ENCODE measurements at places on chromosomes 4 and X.

DNA sequence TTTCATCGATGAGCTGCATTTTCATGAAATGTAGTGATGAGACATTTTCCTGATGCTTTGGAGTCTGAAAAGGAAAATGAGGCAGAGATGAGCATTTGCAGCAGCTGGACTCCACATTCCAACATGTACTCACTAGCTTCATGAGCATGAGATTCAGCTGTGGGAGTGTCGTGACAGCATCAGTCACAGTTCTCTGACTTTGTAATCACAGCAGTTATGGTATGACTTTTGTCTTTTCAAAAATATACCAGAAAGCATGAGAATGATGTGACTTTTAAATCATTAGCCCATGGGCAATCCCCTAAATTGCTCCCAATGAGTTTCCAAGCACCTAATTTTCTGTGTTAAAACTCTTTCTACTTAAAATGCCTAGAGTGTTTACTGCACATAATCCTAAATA, 18.3 kb upstream of the MSL3 start:
- peaks cover 45% of the 10 kb centered on the region for H3K27me3 ChIP-seq
- no peak for DNase-seq
- peaks cover 3% of the 10 kb centered on the region for H3K4me1 ChIP-seq

GRCh38 chrX:9151772-9152307, 117.9 kb upstream of the FAM9B start:
- peaks cover 6% of the 10 kb centered on the region for H3K27me3 ChIP-seq
- peaks cover 2% of the 10 kb centered on the region for H3K36me3 ChIP-seq
- peaks cover 13% of the 10 kb centered on the region for H3K4me1 ChIP-seq
- H3K4me3 ChIP-seq = no peak overlapping the region
- DNase-seq = no peak

DNA sequence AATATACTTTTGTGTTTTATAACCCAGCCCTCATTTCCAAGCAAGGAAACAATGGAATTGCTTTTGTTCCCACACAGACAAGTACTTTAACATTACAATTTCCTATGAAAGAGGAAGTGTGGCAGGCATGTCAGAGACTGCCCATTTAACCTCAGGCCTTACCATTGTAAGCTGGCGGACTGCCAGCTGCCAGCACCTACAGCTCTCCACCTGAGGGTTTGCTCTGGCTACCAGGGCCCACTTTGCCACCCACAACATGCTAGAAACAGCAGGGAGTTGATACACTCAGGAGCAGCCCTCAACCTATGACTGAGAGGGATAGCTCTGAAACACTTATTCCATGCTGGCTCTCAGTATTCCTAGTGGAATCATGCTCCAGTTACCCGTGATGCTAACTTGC, 152.3 kb upstream of the PRDX4 start:
- no peaks in the 10 kb centered on the region for H3K36me3 ChIP-seq
- H3K4me3 ChIP-seq = no peak overlapping the region
- peaks cover 16% of the 10 kb centered on the region for H3K27me3 ChIP-seq
- no peaks in the 10 kb centered on the region for H3K4me1 ChIP-seq

DNA sequence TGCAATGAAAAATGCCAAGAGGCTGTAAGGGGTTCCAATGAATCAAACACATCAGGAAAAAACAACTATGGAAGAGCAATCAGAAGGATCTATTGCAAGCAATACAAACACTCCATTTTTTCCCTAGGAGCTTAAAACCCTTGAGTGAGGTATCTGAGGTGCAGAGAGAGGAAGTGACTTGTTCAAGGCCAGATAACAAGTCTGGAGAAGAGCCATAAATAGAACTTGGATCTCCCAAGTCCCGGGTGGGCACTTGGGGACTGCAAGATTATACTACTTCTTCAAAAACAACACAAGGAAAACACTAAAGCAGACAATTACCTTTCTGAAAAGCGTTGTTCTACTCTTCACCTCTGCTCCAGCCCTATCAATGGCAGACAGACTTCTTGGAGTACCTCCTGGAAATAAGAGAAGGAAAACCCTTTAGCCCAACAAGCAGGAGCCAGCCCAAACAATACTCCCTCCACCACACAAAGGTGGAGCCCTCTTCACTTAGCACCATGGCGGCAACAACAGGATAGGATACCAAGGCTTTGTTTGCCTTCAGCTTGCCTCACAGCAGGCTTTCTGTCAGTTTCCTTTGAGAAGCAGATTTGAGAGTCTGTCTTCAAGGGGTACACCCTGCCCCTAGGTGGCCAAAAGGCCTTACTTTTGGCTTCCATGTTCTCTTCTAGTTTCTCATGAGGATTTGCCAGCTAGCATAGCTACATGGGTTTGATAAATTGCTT, 26.0 kb downstream of the AIFM1 start:
- peaks cover 63% of the 10 kb centered on the region for H3K36me3 ChIP-seq
- peaks cover 15% of the 10 kb centered on the region for H3K27me3 ChIP-seq
- no peaks in the 10 kb centered on the region for H3K4me1 ChIP-seq
- no peak overlapping the region for H3K4me3 ChIP-seq
- no peak overlapping the region for H3K27ac ChIP-seq

- no peak overlapping the region for H3K4me3 ChIP-seq
- H3K36me3 ChIP-seq = no peaks in the 10 kb centered on the region
- H3K4me1 ChIP-seq = no peaks in the 10 kb centered on the region
- no peak for DNase-seq
- H3K27ac ChIP-seq = no peak overlapping the region
- no peaks in the 10 kb centered on the region for H3K27me3 ChIP-seq
These were observed 2759.2 kb downstream of the ARAP2 start for GRCh38 chr4:33485111-33485510.

DNA sequence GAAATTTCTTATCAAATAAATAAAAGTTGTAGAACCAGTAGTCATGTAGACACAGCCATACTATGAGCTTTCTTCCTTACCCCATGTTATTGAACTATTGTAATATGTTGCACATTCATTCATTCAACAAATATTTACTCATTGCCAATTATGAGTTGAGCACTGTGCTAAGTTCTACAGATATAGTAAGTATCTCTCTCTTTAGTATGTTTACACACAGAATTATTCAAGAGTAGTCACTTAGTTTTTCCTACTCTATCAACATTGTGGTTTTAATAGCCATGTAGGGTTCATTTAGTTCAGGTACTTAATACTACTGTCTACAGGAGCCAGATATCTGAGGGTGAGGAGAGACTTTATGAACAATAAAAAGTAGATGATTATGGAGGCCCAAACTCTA, 86.2 kb downstream of the TEX13A start:
- no peaks in the 10 kb centered on the region for H3K36me3 ChIP-seq
- no peaks in the 10 kb centered on the region for H3K4me1 ChIP-seq
- peaks cover 12% of the 10 kb centered on the region for H3K27me3 ChIP-seq
- no peak overlapping the region for H3K4me3 ChIP-seq
- H3K27ac ChIP-seq = no peak overlapping the region

- DNase-seq = no peak
- H3K4me1 ChIP-seq = peaks cover 32% of the 10 kb centered on the region
- peaks cover 85% of the 10 kb centered on the region for H3K36me3 ChIP-seq
- peak overlapping the region; percentile 50 for H3K27ac ChIP-seq
- H3K4me3 ChIP-seq = no peak overlapping the region
- H3K27me3 ChIP-seq = peaks cover 9% of the 10 kb centered on the region
These were observed 18.0 kb downstream of the TRAPPC2 start for GRCh38 chrX:13716455-13716854.

DNA sequence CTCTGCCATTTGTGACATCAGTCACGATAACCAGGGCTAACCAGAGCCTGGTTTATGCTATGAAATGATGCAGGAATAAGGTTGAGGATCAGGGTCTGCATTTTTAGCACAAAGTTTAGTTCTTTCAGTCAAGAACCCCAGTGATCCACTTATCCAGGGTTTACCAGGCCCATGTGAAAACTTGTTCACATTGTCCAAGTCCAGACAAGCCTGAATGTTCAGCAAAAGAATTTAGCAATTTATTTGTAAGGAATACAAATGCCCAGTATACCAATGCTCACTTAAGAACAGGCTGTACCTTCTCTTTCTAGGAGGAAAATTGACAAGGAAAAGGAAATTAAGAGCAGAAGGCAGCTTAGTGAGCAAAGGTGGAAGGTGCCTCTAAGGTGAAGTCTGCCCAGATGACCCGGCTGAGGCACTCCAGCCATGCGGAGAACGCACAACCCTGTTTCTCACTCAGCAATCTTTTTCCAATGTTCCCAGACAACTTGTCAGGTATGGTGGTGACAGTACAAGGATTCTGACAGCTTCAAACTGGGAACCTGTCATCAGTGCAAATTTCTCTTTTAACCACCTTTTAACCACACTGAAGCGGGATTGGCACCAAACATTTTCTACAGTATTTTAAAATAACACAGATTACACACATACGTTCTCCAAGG, 54.0 kb downstream of the TBC1D9 start:
- no peak overlapping the region for H3K4me3 ChIP-seq
- no peaks in the 10 kb centered on the region for H3K27me3 ChIP-seq
- no peak for DNase-seq
- H3K27ac ChIP-seq = no peak overlapping the region
- no peaks in the 10 kb centered on the region for H3K4me1 ChIP-seq
- no peaks in the 10 kb centered on the region for H3K36me3 ChIP-seq

DNA sequence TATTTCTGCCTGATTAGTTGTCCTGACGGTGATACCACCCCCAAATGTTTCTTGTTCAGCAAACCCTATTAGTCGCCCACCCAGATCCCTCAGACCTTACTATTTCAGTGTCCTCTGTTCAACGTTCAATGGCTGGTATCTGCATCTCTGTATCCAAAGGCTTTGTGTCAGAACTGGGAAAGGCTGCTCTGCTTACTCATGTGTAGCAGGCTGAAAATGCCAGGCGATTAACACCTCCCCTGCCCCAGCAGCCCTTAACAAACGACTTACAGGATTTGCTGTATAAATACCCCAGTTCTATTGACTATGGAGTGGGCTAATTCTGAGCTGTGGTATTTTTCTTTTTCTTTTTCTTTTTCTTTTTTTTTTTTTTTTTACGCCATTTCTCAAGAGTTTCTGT, 415.0 kb downstream of the ZNF674 start:
- no peaks in the 10 kb centered on the region for H3K36me3 ChIP-seq
- peaks cover 2% of the 10 kb centered on the region for H3K4me1 ChIP-seq
- no peak overlapping the region for H3K4me3 ChIP-seq

DNA sequence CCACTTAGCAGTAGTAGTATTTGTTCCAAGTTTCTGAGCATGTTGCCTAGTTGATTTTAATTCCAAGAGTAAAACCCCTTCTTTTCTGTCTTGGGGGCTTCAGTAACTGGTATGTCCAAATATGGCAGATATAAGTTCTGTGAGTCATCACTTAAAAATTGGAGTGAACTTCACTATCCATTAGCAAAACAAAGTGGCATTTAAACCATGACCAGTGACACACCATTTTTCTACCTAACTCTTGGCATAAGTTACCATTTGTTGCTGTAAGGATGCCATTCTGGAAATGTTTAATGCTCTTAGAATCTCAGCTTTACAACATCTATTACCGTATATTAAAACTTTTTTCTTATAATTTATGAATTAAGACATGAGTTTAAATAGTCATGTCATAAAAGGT, 102.0 kb downstream of the CBR4 start:
- H3K4me1 ChIP-seq = no peaks in the 10 kb centered on the region
- no peak overlapping the region for H3K27ac ChIP-seq
- H3K36me3 ChIP-seq = no peaks in the 10 kb centered on the region
- H3K27me3 ChIP-seq = no peaks in the 10 kb centered on the region

GRCh38 chrX:2846992-2847391, 18.3 kb downstream of the GYG2 start:
- DNase-seq = no peak
- peaks cover 12% of the 10 kb centered on the region for H3K27me3 ChIP-seq
- H3K4me1 ChIP-seq = no peaks in the 10 kb centered on the region
- no peak overlapping the region for H3K4me3 ChIP-seq

DNA sequence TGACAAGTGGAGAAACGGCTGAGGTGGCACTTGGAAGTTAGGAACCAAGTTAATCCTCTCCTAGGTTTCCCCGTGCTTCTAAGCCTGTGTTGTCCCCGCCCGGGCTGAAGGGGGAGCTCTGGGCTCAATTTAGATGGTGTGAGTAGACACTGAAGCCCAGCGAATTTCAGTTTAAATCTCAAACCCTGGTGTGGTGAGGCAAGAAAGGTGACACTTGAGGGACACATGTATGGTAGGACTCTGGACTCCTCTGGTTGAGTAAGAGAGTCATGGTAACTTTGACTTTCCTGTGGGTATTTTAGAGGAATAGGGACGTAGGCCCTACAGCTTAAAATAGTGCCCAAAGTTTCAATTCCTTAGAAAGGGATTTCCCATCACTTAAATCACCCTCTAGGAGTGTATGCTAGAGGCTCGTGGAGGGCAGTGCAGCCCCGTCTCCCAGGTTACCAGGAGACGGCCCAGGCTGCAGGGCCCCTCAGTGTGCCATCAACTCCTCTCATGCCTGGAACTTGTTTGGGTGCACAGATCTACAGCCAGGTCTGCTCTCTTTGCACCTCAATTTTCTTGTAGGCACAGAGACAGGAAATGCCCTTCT, 24.0 kb downstream of the HAND2 start:
- no peak overlapping the region for H3K27ac ChIP-seq
- H3K27me3 ChIP-seq = peaks cover 96% of the 10 kb centered on the region
- peaks cover 44% of the 10 kb centered on the region for H3K4me1 ChIP-seq

- no peak for DNase-seq
- no peaks in the 10 kb centered on the region for H3K27me3 ChIP-seq
- no peak overlapping the region for H3K27ac ChIP-seq
- H3K4me3 ChIP-seq = no peak overlapping the region
These were observed 52.8 kb downstream of the PDLIM5 start for GRCh38 chr4:94504545-94504944.

All from activated T-cell treated with anti-CD3 and anti-CD28 coated beads, Interleukin-2, amount 50 U/mL, for 24 hours (primary cell).